Endodermal cell (in vitro differentiated cells): ENCODE measurements at places on chromosomes 7 and 10. TPM values are rescaled to one million over a fixed set of nuclear protein-coding genes. Genes with fewer than 3 reads are reported as not detected.

Gene ZFAND4
- total RNA-seq: 9.7 to 18.3 TPM (median 16.8 TPM) in 3 replicates

Gene RPEL1
- total RNA-seq: not detected in 3 replicates

Gene IMMP2L
- 17.9 to 20.4 TPM (median 19.4 TPM) in 3 replicates for total RNA-seq

Gene HOXA5
- total RNA-seq: not detected in 3 replicates

Gene PRKAR1B
- 31.9 to 37.5 TPM (median 33.5 TPM) in 3 replicates for total RNA-seq

Gene STOX1
- 2.4 to 4.6 TPM (median 4.5 TPM) in 3 replicates for total RNA-seq

Gene SFRP5
- total RNA-seq: 1.3 and 1.8 TPM in 2 replicates

DNA sequence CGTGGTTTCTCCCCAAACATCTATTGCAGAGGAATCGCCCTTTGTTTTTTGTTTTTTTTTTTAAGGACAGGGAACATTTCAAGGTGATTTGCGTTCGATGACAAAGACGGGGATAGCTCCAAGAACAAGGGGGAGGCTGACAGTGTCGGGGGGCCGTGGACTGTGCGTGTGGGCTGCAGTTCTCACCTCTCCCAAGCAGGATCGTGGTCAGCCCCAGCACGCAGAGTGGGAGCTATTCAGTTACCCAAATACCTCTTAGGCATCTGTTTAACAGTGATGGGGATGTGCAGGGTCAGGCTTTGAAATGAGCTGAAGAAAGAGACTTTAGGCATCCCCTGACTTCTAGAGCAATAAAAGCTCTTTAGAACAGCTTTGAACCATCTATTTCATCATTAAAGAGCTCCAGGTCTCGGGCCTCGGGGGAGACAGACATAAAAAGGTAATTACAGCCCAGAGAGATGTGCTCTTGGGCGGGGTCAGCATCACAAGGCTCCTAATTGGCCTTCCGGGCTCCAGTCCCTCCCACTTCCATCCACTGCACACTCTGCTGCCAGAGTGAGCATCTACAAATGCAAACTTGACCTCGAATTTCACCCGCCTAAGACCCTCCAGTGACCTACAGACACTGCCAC lies 97.3 kb downstream of the MYL10 start:
- H3K4me1 ChIP-seq: no peaks in the 10 kb centered on the region
- H3K36me3 ChIP-seq: no peaks in the 10 kb centered on the region
- no peaks in the 10 kb centered on the region for H3K27me3 ChIP-seq

- H3K4me3 ChIP-seq: no peak overlapping the region
- no peak for DNase-seq
- no peaks in the 10 kb centered on the region for H3K27me3 ChIP-seq
- H3K4me1 ChIP-seq: peaks cover 10% of the 10 kb centered on the region
Measured at GRCh38 chr10:7560519-7560918, 106.2 kb downstream of the ITIH5 start.

- no peaks in the 10 kb centered on the region for H3K4me1 ChIP-seq
- H3K36me3 ChIP-seq: no peaks in the 10 kb centered on the region
- peak overlapping the region; percentile 52 for H3K27ac ChIP-seq
- no peak for DNase-seq
Measured at GRCh38 chr10:55305285-55305684, 504.3 kb upstream of the PCDH15 start.

GRCh38 chr7:151091988-151092387 lies 5.7 kb downstream of the AGAP3 start:
- peaks cover 31% of the 10 kb centered on the region for H3K36me3 ChIP-seq
- no peaks in the 10 kb centered on the region for H3K27me3 ChIP-seq
- DNase-seq: no peak
- H3K4me3 ChIP-seq: no peak overlapping the region
- peaks cover 14% of the 10 kb centered on the region for H3K4me1 ChIP-seq
- no peak overlapping the region for H3K27ac ChIP-seq

DNA sequence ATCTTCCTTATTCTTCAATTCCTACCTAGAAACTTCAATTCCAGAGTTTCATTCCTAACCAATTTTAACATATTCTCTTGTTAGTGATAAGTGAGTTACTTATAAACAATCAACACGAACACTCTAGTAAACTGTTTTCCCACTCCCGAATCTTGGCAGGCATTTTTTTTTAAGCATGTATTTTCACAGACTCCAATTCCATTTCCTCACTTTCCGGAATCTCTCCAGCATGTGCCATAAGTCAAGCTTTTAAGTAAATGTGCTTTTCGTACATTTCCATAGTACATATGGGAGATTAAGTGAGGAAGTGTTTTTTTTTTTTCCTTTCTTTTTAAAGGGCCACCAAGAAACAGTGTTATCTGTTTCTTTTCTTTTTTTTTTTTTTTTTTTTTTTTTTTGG lies 89.1 kb downstream of the FGFR2 start:
- H3K27ac ChIP-seq: no peak overlapping the region
- H3K36me3 ChIP-seq: peaks cover 58% of the 10 kb centered on the region
- DNase-seq: no peak
- H3K4me3 ChIP-seq: no peak overlapping the region

DNA sequence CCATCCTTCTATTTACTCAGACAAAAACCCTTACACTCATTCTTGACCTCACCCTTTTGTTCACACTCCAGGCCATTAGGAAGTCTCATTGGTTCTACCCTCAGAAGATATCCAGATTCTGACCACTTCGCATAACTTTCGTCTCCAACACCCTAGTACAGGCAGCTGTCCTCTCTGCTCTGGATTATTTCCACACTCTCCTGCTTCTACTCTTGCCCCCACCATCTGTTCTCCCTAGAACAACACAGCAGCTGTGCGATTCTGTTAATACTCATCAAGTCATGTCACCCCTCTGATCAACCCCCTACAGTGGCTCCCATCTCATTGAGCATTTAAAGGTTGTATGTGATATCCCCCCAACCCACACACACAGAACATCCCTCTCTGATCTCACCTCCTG lies 15.5 kb upstream of the TRIL start:
- no peak overlapping the region for H3K27ac ChIP-seq
- no peaks in the 10 kb centered on the region for H3K4me1 ChIP-seq
- no peak overlapping the region for H3K4me3 ChIP-seq
- H3K36me3 ChIP-seq: no peaks in the 10 kb centered on the region
- no peak for DNase-seq

GRCh38 chr10:118950997-118951637 lies 78.4 kb upstream of the NANOS1 start:
- no peaks in the 10 kb centered on the region for H3K27me3 ChIP-seq
- H3K4me1 ChIP-seq: peaks cover 2% of the 10 kb centered on the region
- no peak overlapping the region for H3K27ac ChIP-seq
- no peak overlapping the region for H3K4me3 ChIP-seq
- no peaks in the 10 kb centered on the region for H3K36me3 ChIP-seq
- DNase-seq: no peak

DNA sequence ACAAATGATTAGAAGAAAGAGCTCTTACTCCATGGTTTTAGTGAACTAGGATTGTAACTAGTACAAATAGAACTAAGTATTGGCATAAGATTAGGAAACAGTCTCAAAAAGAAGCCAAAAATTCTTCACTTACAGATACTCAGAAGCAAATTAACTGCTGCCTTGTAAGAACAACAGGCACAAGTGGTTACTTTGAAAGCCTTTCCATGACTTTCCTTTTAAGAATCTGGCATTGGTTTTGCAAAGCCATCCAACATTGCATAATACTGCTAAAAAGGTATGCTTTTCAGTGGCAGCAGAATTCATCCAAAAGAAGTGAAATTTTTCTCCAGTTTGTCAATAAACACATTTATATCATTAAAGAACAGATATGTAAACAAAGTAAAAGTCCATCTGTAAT lies 126.8 kb upstream of the ODAD2 start:
- H3K4me3 ChIP-seq: no peak overlapping the region
- no peak for DNase-seq
- no peaks in the 10 kb centered on the region for H3K36me3 ChIP-seq
- no peaks in the 10 kb centered on the region for H3K4me1 ChIP-seq
- no peaks in the 10 kb centered on the region for H3K27me3 ChIP-seq

GRCh38 chr7:46775020-46775419 lies 806.9 kb downstream of the TNS3 start:
- no peaks in the 10 kb centered on the region for H3K4me1 ChIP-seq
- H3K27ac ChIP-seq: no peak overlapping the region
- no peak overlapping the region for H3K4me3 ChIP-seq
- H3K36me3 ChIP-seq: no peaks in the 10 kb centered on the region

- H3K27me3 ChIP-seq: no peaks in the 10 kb centered on the region
- no peak overlapping the region for H3K27ac ChIP-seq
- no peak for DNase-seq
- peaks cover 6% of the 10 kb centered on the region for H3K4me1 ChIP-seq
- H3K36me3 ChIP-seq: no peaks in the 10 kb centered on the region
Measured at GRCh38 chr7:135717693-135718092, 10.3 kb downstream of the SLC13A4 start.

GRCh38 chr10:49616421-49617101 lies 2.7 kb downstream of the CHAT start:
- H3K4me3 ChIP-seq: no peak overlapping the region
- no peaks in the 10 kb centered on the region for H3K36me3 ChIP-seq
- peak; percentile 49 for DNase-seq
- no peaks in the 10 kb centered on the region for H3K4me1 ChIP-seq
- peaks cover 85% of the 10 kb centered on the region for H3K27me3 ChIP-seq
